NCI-H510A (cell line): ENCODE measurements at places on chromosomes 11 and 22.

GRCh38 chr11:126135235-126136176, 72.8 kb upstream of the CDON start:
- DNase-seq = no peak

- DNase-seq = no peak
Measured at GRCh38 chr11:61447601-61448551, 18.0 kb downstream of the SDHAF2 start.

GRCh38 chr11:10413268-10413667, 41.8 kb upstream of the AMPD3 start:
- DNase-seq = no peak

GRCh38 chr11:74951226-74951625, 2.2 kb downstream of the SPCS2 start:
- DNase-seq = no peak

GRCh38 chr11:110447897-110448745, 18.4 kb downstream of the FDX1 start:
- DNase-seq = no peak

DNA sequence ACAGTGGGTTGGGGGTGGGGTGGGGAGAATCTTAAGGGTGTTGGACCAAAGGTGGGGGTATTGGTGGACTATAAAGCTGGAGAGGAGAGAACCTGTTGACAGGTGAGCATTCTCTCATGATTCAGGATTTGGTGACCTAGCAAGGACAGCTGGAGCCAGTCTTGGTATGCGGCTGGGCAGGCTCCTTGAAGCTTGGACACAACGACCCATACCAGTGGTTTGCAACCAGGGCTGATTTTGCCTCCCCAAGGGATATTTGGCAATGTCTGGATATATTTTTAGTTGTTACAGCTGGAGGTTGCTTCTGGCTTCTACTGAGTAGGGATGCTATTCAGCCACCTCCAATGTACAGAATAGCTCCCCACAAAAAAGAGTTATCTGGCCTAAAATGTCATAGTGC, 5.6 kb downstream of the EXT2 start:
- DNase-seq = no peak
